ENCODE measurements at places on chromosomes 5 and 9.

DNA sequence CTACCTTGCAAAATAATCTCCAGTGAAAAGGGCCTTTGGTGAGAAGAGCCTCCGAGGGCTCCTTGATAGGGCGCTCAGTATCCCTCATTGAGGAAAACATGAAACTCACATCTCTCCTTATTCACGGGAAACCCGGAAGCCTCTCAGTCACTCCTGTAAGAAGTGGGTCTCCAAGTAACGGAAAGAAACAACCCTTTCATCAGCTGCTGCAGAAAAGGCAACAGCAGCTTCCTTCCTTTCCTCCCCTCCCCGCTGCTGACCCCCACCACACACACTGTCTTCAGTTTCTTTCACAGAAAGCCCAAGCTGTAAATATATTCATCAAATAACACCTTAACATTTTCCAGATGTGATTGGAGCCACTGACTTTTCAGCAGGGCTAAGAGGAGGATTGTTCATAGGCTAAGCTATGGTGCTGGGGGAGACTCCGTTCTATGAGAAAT, 81.4 kb downstream of the C9orf152 start:
- no peak for DNase-seq

DNA sequence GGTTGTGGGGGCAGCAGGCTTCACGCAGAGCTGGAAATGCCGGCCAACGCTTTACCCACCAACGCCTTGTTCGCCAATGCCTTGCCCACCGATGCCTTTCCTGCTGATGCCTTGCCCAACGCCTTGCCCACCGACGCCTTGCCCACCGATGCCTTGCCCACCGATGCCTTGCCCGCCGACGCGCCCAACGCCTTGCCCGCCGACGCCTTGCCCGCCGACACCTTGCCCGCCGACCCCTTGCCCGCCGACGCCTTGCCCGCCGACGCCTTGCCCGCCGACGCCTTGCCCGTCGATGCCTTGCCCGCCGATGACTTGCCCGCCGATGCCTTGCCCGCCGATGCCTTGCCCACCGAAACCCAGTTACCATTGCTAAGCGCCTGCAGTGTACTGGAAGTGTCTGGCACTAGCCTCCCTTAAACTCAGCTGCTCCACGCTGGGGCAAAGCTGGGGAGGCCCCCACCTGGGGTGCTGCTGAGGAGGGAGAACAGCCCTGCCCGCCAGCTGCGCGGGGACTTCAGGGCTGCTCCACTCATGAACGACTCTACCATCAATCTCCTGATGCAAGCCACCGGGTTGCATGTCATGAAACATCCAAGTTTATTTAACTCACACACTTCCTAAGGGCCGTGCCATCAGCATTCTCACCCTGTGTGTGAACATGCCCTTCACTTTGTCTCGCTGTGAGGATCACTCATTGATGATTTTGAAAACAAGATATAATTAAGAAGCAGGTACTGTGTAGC, 1.8 kb downstream of the SLC6A18 start:
- no peak for DNase-seq

DNA sequence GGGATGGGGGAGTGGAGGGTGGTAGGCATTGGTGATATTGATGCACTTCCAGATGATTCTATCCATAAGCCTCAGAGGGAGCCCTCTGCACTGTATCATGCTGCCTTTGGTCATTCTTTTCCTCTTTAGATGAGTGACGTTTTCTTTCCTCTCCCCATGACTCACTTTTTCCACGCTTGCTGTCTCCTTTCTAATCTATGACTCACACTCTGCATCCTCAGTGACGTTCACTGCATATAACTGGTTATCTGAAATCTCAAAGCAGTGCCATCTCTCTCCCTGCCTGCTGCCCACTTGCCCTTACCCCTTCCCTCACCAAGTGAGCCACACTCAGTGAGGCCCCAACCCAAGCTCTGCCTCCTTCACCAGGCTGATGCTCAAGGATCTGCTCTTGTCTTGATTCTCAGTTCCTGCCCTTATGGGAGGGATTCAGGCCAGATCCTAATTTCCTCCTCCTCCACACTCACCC, 31.6 kb downstream of the PTGS1 start:
- DNase-seq: no peak

- no peak for DNase-seq
Observed at GRCh38 chr9:122806661-122807060, 6.7 kb downstream of the OR1K1 start.

- DNase-seq: no peak
Observed at GRCh38 chr9:94922691-94923107, 196.2 kb downstream of the AOPEP start.

- DNase-seq: no peak
Observed at GRCh38 chr9:35882996-35883395, 12.8 kb upstream of the OR13J1 start.

DNA sequence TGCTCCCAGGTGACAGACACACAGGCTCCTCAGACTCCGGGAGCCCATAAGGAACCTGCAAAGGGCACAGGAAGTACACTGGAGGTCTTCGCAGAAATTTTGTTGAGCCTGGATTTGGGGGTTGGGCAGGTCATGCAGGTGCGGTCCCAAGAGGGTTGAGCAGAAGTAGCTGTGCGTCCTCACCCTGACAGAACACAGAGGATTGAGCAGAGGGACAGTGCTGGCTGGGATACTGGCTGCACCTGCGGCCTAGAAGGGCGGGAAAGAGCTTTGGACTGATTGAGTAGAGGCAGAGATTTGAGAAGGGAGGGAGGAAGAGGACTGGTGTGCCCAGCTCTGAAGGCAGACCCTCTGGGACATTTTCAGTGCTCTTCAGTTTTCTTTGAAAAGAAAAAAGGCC, 65.4 kb downstream of the PTPDC1 start:
- DNase-seq: no peak

DNA sequence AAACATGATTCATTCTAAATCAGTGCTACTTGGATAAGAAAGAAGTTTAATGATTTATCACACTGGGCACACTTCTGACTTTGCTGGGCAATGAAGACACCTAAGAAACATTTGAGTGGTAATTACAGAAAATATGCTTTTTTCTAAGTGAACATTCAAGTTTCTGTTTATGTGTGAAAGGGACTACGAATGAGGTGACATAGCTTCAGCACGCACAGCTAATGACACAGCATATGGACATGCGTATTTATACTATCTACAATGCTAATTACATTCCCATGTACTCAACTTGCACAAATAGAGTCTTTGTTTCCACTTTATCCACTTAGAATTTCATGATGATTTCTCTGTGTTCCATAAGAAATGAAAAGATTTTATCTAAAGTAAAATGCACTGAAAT, 40.6 kb downstream of the FREM1 start:
- DNase-seq: no peak

- peak; percentile 2 for DNase-seq
Observed at GRCh38 chr9:31347082-31347617, 1037.3 kb upstream of the ACO1 start.

DNA sequence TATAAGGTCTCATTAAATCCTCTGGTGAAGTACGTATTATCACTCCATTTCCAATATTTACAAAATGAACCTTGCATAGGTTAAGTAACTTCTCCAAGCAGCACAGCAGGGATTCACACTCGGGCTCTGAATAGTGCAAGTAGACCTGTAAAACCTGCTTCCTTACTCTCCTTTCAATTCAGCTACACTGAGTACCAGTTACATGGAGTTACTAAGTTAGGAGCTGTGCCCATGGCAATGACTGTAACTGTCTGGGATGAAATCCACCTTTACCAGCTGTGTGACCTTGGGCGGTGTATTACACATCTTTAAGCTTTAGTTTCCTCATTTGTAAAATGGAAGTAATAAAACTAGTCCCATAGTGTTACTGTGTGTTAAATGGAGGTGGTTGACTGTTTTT, 15.9 kb upstream of the MOB3B start:
- DNase-seq: no peak

DNA sequence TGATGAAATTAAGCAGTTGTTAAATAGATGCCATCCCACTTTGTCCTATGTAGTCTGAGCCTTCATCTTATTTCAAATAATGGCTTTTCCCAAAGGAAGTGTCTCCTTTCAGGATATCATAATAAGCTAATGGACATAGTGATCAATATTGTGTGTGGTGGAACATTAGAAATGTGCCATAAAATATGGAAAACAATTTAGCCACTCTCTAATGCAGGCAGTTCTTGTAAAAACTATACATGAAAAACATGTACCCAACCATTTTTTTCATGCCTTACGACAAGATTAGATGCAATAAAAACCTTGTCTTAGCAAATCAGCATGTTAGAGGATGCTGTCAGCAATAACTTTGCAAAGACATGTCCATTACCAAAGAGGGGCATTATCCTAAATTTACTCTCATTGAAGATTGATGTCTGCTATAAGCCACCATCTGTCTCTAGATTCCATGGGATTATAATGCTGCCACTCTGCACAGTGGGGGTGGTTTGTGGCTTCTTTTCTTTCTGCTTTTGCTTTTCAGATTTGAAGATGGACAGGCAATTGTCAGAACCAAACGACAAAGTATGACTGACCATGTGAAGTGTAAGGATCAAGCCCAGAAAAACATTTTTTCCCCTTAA, 724.0 kb upstream of the ZNF608 start:
- no peak for DNase-seq

DNA sequence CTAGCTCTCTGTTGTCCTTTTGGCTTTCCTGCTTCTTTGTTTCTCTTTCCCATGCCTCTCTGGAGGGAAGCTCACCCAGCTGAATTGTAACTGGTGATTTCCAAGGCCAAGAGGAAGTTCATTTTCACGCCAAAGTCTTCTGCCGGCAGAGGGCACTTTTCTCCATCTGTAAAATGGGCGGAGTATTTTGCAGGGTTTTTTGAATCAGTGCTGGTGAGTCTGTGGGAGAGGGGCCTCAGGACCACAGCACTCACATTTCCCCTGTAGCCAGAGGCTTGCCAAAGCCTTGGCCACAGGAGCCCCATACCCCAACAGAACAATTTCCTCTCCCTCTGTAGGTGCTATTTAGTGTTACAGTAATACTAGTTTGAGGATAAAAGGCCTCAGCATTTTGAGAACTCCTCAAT, 42.3 kb upstream of the MATR3 start:
- DNase-seq: no peak

GRCh38 chr5:58653521-58653920, 70.6 kb downstream of the RAB3C start:
- DNase-seq: no peak

DNA sequence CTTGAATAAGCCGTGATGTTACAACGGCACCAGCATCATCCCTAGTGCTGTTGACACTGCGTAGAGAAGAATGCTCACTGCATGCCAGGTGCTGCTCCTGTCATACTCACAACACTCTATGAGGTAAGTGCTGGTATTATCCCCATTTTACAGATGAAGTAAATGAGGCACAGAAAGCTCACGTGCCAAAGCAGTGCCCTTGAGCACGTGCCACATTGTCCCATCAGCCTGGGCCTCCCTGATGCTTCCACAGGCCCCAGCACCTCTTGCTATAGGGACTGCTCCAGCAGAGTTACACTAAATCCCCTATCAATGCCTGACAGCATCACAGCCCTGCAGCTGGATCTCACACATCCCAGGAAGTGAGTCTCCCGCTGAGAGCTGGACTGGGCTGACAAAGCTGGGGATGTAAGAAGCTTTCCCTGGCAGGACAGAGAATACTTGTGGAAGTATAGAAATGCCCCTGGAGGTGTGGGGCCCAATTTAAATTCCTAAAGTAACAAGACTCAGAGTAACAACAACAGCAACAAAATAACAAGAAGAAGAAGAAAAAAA, 216.1 kb downstream of the FSTL4 start:
- no peak for DNase-seq

DNA sequence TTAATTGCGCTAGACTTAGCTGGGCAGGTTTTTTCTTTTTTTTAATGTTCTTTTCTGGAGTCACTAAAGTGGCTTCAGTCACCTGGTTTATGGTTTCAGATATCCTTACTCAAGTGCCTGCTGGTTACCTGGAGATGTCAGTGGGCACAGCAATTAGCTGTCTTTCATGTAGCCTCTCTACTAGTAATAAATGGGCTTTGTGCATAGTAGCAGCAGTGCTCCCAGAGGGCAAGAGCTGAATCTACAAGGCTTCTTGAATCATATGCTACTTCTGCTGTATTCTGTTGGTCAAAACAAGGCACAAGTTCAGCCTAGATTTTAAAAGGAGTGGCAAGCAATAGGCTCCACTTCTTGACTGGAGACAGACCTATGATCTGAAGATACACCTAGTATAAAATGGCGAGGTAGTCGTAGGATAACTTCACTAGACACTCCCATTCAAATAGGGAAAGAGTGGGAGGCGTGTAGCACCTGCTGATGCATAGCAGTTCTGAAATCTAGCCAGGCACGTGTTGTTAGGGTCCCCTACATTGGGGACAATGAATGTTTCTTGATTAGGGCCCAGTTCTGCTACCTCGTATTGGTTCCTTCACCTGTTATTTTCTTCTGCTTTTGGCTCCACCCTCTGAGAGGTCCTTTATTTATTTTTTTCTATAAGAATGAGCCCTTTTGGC, 7.0 kb downstream of the SCAMP1 start:
- DNase-seq: peak; percentile 79

- DNase-seq: no peak
Observed at GRCh38 chr9:19875291-19875920, 86.6 kb upstream of the SLC24A2 start.

- no peak for DNase-seq
Observed at GRCh38 chr9:126947529-126947928, 32.9 kb downstream of the RALGPS1 start.

DNA sequence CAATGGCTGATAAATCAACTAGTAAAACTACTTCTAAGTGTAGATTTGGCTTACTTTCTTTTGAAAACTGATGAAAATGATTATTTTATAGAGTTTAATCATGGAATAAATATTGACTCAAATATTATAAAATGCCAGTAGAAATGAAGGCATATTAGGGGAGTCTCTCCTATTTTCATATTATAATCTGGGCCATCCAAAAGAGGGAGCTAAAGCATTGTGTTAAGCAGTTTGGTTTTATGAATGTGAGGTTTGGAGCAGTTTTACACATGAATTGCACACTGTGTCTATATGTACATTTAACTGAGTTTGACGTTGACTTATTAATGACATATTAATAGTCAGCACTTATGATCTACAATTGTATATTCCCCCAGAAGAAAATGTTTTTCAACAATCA, 17.4 kb downstream of the CDH9 start:
- DNase-seq: no peak

DNA sequence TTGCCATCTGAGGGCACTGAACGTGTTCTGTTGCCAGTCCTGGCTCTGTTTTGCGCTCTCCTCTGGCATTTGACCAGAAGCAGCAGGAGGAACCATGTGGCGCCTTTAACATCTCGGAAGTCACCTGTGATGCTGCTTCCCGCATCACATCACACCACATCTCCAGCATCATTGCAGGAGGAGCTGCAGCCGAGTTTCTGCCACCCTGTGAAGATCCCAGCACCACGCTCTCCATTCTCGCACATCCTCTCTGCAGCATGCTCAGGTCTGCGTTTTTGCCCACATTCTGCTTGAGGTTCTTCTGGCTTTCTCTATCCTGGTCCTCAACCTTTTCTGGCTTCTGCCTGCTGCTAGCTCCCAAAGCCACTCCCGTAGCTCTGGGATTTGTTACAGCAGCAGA, 11.0 kb upstream of the IRX4 start:
- no peak for DNase-seq

GRCh38 chr9:130348341-130348740, 82.8 kb downstream of the HMCN2 start:
- no peak for DNase-seq

All from NCI-H774 (cell line).